ENCODE measurements at places on chromosomes 4 and X.
A peak's percentile ranks its signal among the peaks of the same experiment; 100 is the strongest.

GRCh38 chr4:108072300-108072699 is 82.6 kb downstream of the HADH start:
- DNase-seq, result peak; percentile 49

GRCh38 chrX:148135738-148136137 is 154.6 kb downstream of the FMR1NB start:
- no peak for DNase-seq

DNA sequence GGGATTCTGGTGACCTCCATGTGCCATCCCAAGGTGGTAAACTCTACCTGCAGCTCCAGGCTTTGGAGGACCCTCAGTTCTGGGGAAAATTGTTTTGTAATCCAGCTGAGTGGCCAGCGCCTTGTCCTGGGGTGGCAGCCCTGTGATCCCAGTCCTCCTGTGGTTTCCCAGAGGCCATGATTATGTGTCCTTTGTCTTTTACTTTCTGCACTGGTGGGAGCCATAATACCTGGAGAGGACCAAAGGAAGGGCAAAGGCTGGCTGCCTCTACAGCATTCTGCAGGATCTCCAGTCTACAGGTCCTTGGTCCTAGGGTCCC is 64.0 kb downstream of the NBDY start:
- DNase-seq, result no peak

GRCh38 chr4:124202099-124202498 is 510.4 kb downstream of the ANKRD50 start:
- DNase-seq, result no peak

GRCh38 chr4:147355847-147356246 is 125.0 kb upstream of the EDNRA start:
- DNase-seq, result no peak

Data from activated CD4-positive, alpha-beta T cell treated with anti-CD3 and anti-CD28 coated beads for 4 hours (primary cell).